ENCODE measurements at places on chromosomes 11 and 22.

DNA sequence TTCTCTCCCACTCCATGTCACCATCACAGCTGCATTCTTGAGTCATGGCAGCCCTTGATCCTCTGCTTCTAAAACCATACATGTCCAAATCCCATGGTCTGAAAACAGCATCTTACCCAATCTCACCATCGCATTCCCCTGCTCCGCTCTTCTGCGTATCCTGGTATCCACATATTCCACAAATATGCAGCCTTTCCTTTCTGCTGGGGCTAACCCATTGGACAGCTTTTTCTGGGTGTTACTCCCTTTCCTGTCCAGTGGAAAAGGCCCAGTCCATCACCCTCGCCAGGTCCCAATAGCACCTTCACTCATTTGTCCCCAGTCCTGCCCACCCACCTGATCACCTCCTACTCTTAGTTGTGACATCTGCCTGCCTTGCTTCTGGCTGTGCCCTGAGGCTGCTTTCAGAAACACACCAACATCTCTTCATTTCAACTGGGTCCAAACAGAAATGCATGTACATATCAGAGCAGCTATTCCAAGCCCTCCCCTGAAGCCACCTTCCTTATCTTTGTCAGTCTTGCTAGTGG, 237.6 kb upstream of the TBCEL start:
- H3K4me1 ChIP-seq: no peaks in the 10 kb centered on the region
- no peaks in the 10 kb centered on the region for H3K36me3 ChIP-seq
- no peak overlapping the region for H3K27ac ChIP-seq

DNA sequence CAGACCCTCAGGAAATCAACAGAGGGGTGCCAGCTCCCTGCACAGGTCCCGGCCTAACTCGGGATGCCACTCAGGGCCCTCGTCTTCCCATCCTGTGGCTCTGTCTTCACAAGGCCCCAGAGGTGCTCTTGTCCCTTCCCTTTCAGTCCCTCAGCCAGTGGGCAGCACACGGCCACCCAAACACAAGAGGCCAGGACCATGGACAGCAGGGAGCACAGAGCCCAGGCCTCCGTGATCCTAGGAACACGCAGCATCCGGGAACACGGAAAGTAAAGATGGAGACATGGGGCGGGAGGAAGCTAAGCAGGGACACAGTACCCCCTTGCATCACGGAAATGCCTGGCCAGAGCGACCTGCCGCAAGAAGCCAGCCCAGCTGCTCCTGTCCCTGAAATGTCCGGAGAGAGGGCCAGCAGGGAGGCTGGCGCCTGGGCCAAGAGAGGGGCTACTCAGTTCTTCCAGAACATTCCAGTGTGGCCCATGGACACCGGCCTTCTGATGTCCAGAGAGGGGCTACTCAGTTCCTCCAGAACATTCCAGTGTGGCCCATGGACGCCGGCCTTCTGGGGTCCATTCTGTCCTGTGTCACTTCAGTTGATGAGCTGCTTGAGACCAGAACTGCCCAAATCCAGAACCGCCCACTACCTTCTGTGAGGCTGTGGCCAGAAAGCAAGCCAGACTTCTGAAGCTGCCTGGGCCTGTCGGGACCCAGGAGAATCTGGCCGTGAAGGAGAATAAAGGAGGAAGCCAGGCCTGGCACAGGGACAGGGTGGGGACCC, 274.0 kb downstream of the BRD1 start:
- no peaks in the 10 kb centered on the region for H3K36me3 ChIP-seq
- no peak overlapping the region for H3K27ac ChIP-seq
- DNase-seq: no peak

- no peak overlapping the region for H3K27ac ChIP-seq
- no peak overlapping the region for H3K4me3 ChIP-seq
- no peak for DNase-seq
- no peaks in the 10 kb centered on the region for H3K27me3 ChIP-seq
Measured at GRCh38 chr11:7668464-7668863, 4.8 kb downstream of the CYB5R2 start.

DNA sequence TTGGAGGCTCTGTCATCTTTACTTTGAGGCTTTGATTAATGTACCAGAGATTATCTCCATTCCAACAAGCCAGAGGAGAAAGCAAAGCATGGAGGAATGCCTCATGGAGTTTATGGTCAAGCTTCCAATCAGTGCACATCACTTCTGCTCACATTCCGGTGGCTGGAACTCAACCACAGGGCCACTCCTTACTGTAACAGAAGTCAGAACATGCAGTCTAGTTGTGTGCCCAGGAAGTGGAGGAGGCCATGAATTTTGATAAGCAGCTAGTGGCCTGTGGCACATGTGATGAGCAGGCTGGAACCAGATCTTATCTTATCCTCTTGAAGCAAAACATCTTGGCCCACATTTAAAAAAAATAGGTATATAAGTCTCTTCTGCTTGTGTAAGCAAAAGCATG, 258.9 kb upstream of the ARHGAP20 start:
- H3K27me3 ChIP-seq: no peaks in the 10 kb centered on the region
- H3K4me1 ChIP-seq: no peaks in the 10 kb centered on the region
- H3K36me3 ChIP-seq: no peaks in the 10 kb centered on the region
- no peak for DNase-seq

DNA sequence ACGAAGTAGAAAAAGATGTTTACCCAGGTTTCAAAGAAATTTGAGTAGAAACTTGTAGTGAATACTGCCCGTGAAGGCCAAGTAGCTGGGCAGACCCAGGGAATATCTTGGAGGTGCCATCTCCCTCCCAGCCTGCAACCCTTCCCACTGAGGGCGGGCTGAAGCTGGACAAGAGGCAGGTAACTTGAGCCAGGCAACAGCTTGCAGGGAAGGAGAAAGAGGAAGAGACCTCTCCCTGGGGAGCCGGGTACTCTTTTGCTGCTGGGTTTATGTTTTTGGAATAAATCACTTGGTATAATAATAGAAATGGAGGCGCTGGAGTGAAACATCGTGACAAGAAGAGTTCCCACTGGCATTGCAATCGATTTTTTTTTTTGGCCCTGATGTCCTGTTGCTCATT, 49.4 kb upstream of the JAM3 start:
- no peaks in the 10 kb centered on the region for H3K27me3 ChIP-seq
- no peaks in the 10 kb centered on the region for H3K4me1 ChIP-seq
- DNase-seq: no peak
- H3K27ac ChIP-seq: no peak overlapping the region

DNA sequence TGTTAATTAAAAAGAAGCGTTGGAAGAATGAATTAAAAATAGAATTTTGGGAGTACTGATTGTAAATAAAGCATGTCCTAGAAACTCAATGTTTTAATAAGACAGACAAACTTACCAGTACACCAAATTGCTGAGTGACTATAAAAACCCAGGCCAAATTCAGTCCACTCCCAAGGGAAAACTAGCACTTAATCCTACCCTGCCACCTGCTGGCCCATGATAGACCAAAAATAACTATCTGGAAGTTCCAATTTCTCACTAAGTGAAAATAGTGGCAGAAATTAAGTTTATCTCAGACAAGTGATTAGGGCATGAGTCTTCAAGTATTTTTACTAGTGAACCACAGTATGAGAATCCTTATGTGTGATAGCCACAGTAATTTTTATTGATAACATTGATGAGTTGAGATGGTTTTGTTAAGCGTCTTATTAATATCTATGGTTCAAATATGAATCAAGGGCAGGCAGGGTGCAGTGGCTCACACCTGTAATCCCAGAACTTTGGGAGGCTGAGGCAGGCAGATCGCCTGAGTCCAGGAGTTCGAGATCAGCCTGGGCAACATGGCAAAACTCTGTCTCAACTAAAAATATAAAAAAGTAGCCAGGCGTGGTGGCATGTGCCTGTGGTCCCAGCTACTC, 9.8 kb upstream of the DDX10 start:
- no peaks in the 10 kb centered on the region for H3K27me3 ChIP-seq
- no peak overlapping the region for H3K4me3 ChIP-seq
- H3K36me3 ChIP-seq: no peaks in the 10 kb centered on the region
- DNase-seq: no peak

GRCh38 chr11:24748261-24748660, 251.4 kb downstream of the LUZP2 start:
- H3K4me3 ChIP-seq: no peak overlapping the region
- no peak overlapping the region for H3K27ac ChIP-seq
- H3K36me3 ChIP-seq: no peaks in the 10 kb centered on the region
- H3K27me3 ChIP-seq: no peaks in the 10 kb centered on the region

DNA sequence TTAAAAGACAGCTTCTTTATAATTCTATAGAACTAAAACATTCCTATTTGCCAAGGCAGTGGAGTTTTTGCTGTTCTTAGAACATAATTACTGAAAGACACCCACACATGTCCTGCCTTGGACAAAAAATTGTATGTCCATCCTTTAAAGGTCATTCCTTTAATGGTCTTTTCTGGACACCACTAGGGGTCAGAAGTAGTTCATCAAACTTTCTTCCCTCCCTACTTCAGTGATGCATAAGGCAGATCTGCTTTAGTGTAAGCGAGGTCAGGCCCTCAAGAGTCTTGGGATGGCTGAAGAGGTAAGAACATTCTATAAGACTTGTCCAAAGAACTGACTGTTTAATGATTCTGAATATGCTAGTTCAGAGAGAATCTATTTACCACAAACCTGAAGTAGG, 4.3 kb upstream of the OR51V1 start:
- no peak overlapping the region for H3K27ac ChIP-seq
- H3K36me3 ChIP-seq: no peaks in the 10 kb centered on the region
- no peak for DNase-seq
- H3K4me3 ChIP-seq: no peak overlapping the region
- no peaks in the 10 kb centered on the region for H3K4me1 ChIP-seq

DNA sequence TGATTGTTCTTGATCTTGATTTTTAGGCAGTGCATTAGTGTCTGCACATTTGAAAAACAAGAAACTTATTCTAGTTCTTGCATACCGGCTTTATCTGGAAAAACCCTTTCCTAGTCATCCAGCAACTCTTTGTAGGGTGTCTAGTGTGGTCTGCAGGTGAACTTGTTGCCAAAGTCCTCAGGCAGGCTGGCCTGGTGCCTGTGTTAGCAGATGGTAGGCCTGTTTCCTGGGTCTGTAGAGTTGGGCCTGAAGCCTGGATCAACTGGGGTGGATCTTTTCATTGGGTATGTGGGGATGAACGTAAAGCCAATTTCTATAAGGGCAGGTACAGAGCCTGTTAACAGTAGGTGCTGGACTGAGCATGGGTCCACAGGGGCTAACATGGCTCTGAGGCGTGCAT, 5.6 kb upstream of the GLYATL1 start:
- no peaks in the 10 kb centered on the region for H3K36me3 ChIP-seq
- no peak for DNase-seq
- no peak overlapping the region for H3K4me3 ChIP-seq
- H3K27ac ChIP-seq: no peak overlapping the region
- no peaks in the 10 kb centered on the region for H3K4me1 ChIP-seq
- no peaks in the 10 kb centered on the region for H3K27me3 ChIP-seq

DNA sequence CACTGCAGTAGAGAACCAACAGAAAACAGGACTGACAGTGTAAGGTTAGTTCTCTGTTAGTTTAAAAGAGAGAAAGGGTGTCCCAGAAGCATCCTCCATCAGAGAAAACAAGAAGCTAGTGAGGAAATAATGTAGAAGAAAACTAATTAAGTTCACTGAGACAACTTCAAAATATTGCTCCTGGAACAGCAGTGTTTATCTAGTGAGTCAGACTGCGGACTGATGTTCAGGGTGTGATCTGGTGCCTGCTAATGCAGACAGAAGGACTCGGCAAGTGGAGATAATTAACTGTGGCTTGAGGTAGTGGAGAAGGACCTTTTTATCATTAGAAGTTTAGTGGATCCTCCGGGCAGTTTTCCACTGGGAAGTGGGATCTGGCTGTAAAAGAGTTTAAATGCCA, 55.4 kb downstream of the CDON start:
- no peaks in the 10 kb centered on the region for H3K4me1 ChIP-seq
- H3K27ac ChIP-seq: no peak overlapping the region
- no peak overlapping the region for H3K4me3 ChIP-seq
- no peaks in the 10 kb centered on the region for H3K27me3 ChIP-seq
- DNase-seq: no peak
